ENCODE measurements at places on chromosomes 16 and 17.

GRCh38 chr17:27912964-27913363 lies 19.8 kb upstream of the LYRM9 start:
- no peaks in the 10 kb centered on the region for H3K36me3 ChIP-seq
- H3K4me1 ChIP-seq = no peaks in the 10 kb centered on the region
- DNase-seq = no peak
- no peak overlapping the region for H3K4me3 ChIP-seq
- peaks cover 5% of the 10 kb centered on the region for H3K27me3 ChIP-seq
- H3K27ac ChIP-seq = no peak overlapping the region

GRCh38 chr17:33962857-33963655 lies 292.0 kb upstream of the CCL2 start:
- H3K27me3 ChIP-seq = peaks cover 6% of the 10 kb centered on the region
- H3K4me1 ChIP-seq = peaks cover 32% of the 10 kb centered on the region
- no peak overlapping the region for H3K27ac ChIP-seq
- H3K36me3 ChIP-seq = peaks cover 1% of the 10 kb centered on the region

- no peak for DNase-seq
- H3K4me1 ChIP-seq = no peaks in the 10 kb centered on the region
- H3K4me3 ChIP-seq = no peak overlapping the region
- H3K36me3 ChIP-seq = no peaks in the 10 kb centered on the region
- peaks cover 29% of the 10 kb centered on the region for H3K27me3 ChIP-seq
Observed at GRCh38 chr17:45775576-45776011, 8.5 kb upstream of the CRHR1 start.

DNA sequence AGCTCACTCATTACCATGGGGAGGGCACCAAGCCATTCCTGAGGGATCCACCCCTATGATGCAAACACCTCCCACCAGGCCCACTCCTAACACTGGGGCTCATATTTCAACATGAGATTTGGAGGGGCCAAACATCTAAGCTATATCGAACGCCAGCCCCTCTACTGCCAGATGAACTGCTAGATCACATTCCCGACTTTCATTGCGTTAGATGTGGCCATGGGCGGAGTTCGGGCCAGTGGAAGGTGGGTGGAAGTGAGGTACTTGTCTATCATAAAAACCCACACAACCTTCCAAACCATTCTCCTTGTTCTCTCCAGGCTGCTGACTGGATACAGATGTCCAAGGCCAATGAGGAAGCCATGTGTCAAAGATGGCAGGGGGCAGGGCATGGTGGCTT lies 27.0 kb upstream of the ANKRD40CL start:
- H3K27me3 ChIP-seq = peaks cover 10% of the 10 kb centered on the region
- H3K4me3 ChIP-seq = no peak overlapping the region
- no peak for DNase-seq
- H3K27ac ChIP-seq = no peak overlapping the region

DNA sequence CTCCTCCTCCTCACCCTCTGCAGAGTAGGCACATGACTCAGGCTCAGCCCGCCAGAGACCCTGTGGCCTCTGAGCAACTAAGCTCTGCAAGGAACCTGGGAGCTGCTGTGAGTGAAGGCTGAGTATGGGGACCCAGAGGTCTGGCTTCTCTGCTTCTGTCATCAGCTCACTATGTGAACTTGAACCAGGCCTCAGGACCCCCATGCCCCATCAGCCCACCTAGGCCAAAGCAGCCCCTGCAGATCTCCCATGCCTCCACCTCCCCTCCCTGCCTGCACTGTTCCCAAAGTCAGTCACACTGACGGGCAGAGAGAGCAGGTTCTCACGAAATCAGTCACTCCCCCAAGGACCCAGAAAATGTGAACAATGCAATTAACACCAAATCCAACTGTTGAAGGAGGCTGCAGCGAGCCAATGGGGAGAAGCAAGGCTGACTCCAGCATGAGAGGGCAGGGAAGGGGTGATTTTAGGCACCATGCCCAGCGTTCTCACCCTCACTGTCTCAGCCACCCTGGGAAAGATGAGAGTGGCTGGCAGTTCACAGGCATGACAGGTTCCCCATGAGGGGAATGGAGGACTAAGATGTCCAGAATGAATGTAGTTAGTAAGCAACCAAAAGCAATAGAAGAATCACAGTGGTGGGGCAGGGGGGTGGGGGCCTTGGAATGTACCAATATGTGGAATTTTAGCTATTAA lies 60.6 kb downstream of the BEAN1 start:
- no peak overlapping the region for H3K27ac ChIP-seq
- peaks cover 27% of the 10 kb centered on the region for H3K4me1 ChIP-seq
- no peak overlapping the region for H3K4me3 ChIP-seq
- no peak for DNase-seq

- peak; percentile 63 for DNase-seq
- peaks cover 23% of the 10 kb centered on the region for H3K4me1 ChIP-seq
- H3K4me3 ChIP-seq = no peak overlapping the region
- H3K27ac ChIP-seq = peak overlapping the region; percentile 48
- no peaks in the 10 kb centered on the region for H3K36me3 ChIP-seq
- H3K27me3 ChIP-seq = peaks cover 9% of the 10 kb centered on the region
Observed at GRCh38 chr17:55458978-55459377, 37.3 kb upstream of the MMD start.

- no peaks in the 10 kb centered on the region for H3K4me1 ChIP-seq
- H3K27me3 ChIP-seq = no peaks in the 10 kb centered on the region
- no peak for DNase-seq
Observed at GRCh38 chr16:85220964-85221731, 108.9 kb upstream of the CIBAR2 start.

GRCh38 chr17:19274893-19275292 lies 37.7 kb downstream of the EPN2 start:
- H3K27ac ChIP-seq = no peak overlapping the region
- H3K36me3 ChIP-seq = no peaks in the 10 kb centered on the region
- no peak for DNase-seq
- peaks cover 5% of the 10 kb centered on the region for H3K4me1 ChIP-seq
- no peak overlapping the region for H3K4me3 ChIP-seq
- peaks cover 10% of the 10 kb centered on the region for H3K27me3 ChIP-seq

DNA sequence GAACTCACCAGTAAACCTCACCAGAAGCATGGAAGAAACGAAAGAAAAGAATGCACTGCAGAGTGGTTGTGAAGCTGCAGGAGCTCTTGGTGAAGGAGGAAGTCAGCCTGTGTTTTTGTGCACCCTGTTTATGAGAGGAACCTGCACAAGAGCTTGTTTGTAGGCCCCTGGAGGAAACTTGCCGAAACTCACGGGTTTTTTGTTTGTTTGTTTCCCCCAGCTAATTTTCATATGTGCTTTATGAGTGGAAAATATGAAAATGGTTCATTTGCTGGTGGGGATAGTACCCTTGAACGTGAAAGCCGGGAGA lies 222.7 kb downstream of the C16orf95 start:
- DNase-seq = no peak
- H3K4me3 ChIP-seq = no peak overlapping the region
- no peaks in the 10 kb centered on the region for H3K4me1 ChIP-seq
- H3K27me3 ChIP-seq = no peaks in the 10 kb centered on the region
- H3K27ac ChIP-seq = no peak overlapping the region

GRCh38 chr16:19177111-19177739 lies 9.2 kb downstream of the SYT17 start:
- H3K4me3 ChIP-seq = no peak overlapping the region
- H3K27ac ChIP-seq = no peak overlapping the region
- H3K36me3 ChIP-seq = no peaks in the 10 kb centered on the region
- H3K4me1 ChIP-seq = peaks cover 2% of the 10 kb centered on the region

GRCh38 chr17:78401891-78402290 lies 23.4 kb downstream of the PGS1 start:
- peaks cover 69% of the 10 kb centered on the region for H3K36me3 ChIP-seq
- no peak overlapping the region for H3K4me3 ChIP-seq
- DNase-seq = no peak
- peaks cover 20% of the 10 kb centered on the region for H3K4me1 ChIP-seq
- no peaks in the 10 kb centered on the region for H3K27me3 ChIP-seq
- no peak overlapping the region for H3K27ac ChIP-seq

- DNase-seq = no peak
- H3K36me3 ChIP-seq = no peaks in the 10 kb centered on the region
- H3K27me3 ChIP-seq = peaks cover 10% of the 10 kb centered on the region
- no peak overlapping the region for H3K27ac ChIP-seq
- H3K4me3 ChIP-seq = no peak overlapping the region
Observed at GRCh38 chr16:48049847-48050246, 105.9 kb downstream of the ABCC12 start.

DNA sequence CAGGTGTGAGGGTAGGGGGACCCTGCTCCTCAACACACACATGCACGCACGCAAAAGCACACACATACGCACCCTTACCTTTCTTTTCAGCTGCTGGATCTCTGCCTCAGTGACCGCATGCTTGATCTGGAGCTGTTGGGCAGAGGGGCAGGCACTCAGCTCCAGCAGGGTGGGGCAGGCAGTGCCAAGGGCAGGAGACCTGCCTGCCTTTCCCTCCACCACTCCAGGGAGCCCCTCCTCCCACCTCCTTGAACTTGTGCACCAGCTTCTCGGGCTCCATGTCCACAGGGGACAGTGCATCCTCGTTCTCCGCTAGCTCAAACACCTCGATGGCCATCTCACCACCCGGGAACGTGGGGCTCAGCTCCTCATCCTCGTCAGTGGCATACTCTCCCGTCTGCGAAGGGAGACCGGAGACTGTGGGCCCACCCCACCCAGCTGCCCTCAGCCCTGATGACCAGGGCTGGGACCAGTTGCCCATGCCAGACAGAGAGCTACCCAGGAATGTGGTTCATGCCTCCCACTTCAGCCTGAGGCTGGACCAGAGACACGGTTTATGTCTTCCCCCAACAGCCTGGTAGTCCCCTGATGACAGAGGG lies 9.3 kb upstream of the SAMD14 start:
- peaks cover 78% of the 10 kb centered on the region for H3K36me3 ChIP-seq
- peaks cover 55% of the 10 kb centered on the region for H3K4me1 ChIP-seq
- DNase-seq = no peak
- no peaks in the 10 kb centered on the region for H3K27me3 ChIP-seq
- H3K4me3 ChIP-seq = no peak overlapping the region

GRCh38 chr16:17459903-17460521 lies 10.7 kb downstream of the XYLT1 start:
- DNase-seq = no peak
- H3K36me3 ChIP-seq = peaks cover 35% of the 10 kb centered on the region
- no peak overlapping the region for H3K4me3 ChIP-seq
- H3K27ac ChIP-seq = no peak overlapping the region

DNA sequence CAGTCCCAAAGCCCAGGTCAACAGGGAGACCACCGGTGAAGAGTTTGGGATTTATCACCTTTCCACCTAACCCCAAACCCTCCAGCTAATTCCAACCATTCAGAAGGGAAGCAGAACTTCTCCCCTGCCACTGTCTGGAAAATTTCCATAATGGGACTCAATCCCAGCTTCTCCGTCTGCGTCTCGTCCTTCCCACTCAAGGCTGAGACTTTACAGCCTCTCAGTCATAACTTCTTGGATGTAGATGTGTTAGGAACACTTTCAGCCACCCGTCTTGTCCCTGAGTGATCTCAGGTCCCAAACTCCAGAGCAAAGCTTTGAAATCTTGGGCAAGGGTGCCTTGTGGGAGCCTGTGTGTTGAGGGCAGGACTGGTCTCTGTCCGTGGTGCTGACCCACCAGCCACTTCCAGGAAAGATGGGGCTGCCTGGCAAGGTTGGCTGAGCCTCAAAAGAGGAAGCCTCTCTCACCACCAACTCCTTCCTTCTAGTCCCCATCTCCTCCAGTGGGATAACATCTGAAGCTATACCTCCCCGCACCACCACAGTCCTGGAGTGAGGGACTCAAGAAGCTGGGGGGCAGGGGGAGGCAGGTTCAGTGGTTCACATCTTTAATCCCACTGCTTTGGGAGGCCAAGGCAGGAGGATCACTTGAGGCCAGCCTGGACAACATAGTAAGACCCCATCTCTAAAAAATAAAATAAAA lies 9.3 kb downstream of the GAS2L2 start:
- H3K4me1 ChIP-seq = peaks cover 11% of the 10 kb centered on the region
- peak; percentile 70 for DNase-seq
- H3K27ac ChIP-seq = no peak overlapping the region
- H3K27me3 ChIP-seq = peaks cover 36% of the 10 kb centered on the region
- H3K36me3 ChIP-seq = no peaks in the 10 kb centered on the region
- H3K4me3 ChIP-seq = no peak overlapping the region

- peaks cover 13% of the 10 kb centered on the region for H3K4me1 ChIP-seq
- no peak overlapping the region for H3K27ac ChIP-seq
- DNase-seq = no peak
Observed at GRCh38 chr16:1424028-1424427, 3.5 kb upstream of the UQCC4 start.

DNA sequence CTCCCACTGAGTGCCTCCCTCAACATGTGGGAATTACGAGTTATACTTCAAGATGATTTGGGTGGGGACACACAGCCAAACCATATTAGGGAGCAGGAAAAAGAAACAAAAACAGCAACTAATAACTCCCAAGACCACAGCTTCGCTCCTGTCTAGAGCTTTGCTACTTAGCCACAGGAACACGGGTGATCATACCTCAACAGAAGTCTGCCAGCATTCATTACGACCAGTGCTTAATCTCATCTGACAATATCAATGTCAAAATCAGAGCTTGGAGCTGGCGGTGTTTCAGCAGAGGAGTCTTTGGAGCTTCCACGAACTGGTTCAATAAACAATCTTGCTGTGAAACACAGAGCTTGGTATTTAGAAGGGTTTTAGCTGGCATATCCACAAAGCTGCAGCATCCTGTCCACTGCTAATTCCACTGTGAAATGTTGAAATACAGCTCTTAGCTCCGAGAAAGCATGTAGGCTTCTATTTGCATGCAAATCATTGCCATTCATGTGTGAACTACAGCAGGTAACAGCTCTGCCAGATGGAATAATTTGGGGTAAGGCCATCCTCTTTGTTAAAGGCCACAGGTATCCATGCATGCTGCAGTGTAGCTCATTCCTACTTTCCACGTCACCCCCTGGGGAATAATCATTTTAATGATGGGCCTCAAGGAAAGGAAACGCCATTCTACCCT lies 128.4 kb upstream of the GOT2 start:
- H3K36me3 ChIP-seq = no peaks in the 10 kb centered on the region
- H3K4me3 ChIP-seq = no peak overlapping the region
- H3K27me3 ChIP-seq = no peaks in the 10 kb centered on the region
- no peaks in the 10 kb centered on the region for H3K4me1 ChIP-seq
- no peak overlapping the region for H3K27ac ChIP-seq

GRCh38 chr17:42517516-42517915 lies 18.5 kb upstream of the NAGLU start:
- no peaks in the 10 kb centered on the region for H3K36me3 ChIP-seq
- peaks cover 5% of the 10 kb centered on the region for H3K4me1 ChIP-seq
- H3K4me3 ChIP-seq = no peak overlapping the region
- peak; percentile 95 for DNase-seq
- H3K27ac ChIP-seq = no peak overlapping the region

Data from activated CD4-positive, alpha-beta T cell treated with anti-CD3 and anti-CD28 coated beads, Interleukin-2, amount 10 ng/mL, durations not matched to agents 24 days and 14 days (primary cell).